Aorta (tissue), 5 donors: ENCODE measurements at places on chromosomes 6 and 20.
A peak's percentile ranks its signal among the peaks of the same experiment; 100 is the strongest.

DNA sequence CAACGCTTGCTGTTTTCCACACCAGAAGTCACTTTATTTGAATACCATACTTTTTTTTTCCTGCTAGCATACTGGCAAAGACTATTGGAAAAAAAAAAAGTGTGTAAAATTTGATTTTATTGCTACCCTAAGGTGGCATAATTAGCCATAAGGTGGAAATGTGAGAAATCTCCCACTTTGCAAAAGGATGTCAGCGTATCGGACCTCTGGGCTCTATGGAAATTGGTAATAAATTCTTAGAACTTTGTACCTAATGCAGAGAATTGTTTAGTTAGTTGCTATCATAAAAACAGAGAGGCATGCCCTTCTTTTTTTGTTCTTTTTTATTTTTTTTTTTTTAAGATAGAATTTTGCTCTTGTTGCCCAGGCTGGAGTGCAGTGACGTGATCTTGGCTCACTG, 63.7 kb upstream of the GMDS start:
- no peak for DNase-seq

DNA sequence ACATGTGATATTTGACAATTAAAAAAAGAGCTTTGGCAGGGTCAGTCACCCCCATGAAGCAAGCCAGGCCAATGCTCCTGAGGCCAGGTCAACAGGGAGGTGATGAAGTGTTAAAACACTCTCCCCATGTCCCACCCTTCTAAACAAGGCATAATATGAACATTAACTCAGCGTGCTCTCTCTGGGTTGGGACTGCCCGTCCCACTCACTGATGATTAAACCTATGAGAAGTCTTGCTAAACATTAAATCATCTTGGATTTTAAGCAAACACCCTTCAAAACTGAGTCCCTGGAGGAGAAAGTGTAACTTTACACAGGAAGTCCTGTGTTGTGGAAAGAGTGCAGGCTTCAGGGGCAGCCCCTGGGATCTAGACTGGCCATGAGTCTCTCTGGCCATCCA, 558.5 kb downstream of the CD83 start:
- no peak for DNase-seq

- DNase-seq = no peak
Measured at GRCh38 chr6:42933205-42933604, 3.9 kb downstream of the CNPY3 start.

DNA sequence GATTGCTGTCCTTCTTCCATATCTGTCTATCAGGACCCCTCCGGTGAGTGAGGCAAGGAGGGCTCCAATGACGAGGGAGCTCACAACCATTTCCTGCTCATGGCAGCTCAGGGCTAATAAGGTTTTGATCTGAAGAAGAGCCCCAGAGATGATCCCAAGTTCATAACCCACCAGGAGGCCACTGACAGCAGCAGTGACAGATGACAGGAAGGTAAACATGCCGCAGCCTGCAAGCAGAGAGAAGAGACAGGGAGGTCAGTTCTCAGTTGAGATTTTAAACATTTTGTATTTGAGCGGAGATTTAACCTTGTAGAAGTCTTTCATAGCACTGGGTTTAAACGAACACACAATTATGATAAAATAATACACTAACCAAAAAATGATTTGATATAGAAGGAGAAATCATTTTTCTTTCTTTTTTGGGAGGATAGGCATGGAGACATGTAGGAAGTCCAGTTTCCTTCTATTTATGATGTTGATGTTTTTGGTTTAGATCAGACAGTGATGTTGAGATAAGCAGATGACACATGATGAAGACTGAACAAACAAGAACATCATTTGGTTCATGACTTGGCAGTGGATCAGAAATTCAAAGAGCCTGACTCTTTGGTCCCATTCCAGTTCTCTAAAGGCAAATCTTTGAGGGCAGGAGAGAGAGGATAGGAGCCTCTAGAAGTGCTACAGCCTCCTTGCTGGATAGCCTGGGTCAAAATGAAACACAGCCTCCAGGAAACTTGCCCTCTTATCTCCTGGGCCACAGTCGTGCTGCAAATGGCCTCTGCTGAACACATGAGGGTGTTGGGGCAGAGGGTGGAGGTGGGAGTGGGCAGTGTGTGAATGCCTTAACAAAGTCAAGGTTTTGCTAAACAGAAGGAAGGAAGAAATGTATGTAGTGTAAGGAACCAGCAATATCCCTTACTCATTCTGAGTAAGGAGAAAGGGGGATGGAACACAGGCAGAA, 22.6 kb downstream of the SLC2A12 start:
- no peak for DNase-seq

GRCh38 chr6:108653949-108654348, 93.2 kb downstream of the FOXO3 start:
- DNase-seq = peak; percentile 60
